ENCODE measurements at places on chromosomes 2 and 18.

DNA sequence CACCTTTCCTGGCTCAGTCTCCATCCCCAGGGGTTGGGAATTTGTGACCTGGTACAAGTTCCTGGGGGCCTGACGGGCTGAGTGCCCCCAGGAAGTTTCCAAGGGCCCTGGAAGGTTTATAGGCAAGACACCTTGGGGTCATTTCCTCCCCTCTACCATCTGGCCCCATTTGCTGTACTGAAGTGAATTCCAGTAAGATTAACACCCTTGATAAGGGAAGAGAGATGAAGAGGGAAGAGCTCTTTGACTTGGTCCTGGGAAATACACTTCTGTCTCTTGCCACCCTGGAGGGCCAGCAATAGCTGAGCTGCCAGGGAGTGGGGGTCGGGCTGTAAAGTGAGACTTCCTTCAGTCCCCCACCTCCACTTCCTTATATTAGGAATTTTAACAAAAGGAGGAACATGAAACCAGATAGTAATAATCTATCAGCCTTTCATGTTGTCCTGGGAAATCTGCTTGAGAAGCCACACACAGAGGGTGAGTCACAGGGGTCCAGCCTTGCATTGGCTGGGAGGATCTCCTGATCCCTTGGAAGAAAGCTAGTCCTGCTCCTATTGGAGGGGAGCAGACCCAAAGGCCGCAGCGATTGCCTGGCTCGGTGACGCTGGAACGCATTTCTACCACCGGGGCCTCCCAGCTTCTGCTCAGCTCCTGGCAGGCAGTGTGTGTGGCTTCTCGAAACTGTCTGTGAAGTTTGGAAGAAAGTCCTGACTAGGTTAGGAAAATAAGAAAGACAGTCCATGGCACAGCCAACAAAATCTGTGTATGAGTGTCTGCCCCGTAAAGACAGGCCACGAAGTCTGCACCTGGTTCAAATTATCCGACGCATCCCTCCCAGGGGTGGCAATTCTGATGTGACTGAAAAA is 87.3 kb downstream of the ACAA2 start:
- peak; percentile 52 for DNase-seq

- no peak for DNase-seq
Observed at GRCh38 chr18:4450065-4450658, 4.9 kb downstream of the DLGAP1 start.

- DNase-seq: no peak
Observed at GRCh38 chr2:69612200-69612599, 31.3 kb downstream of the AAK1 start.

DNA sequence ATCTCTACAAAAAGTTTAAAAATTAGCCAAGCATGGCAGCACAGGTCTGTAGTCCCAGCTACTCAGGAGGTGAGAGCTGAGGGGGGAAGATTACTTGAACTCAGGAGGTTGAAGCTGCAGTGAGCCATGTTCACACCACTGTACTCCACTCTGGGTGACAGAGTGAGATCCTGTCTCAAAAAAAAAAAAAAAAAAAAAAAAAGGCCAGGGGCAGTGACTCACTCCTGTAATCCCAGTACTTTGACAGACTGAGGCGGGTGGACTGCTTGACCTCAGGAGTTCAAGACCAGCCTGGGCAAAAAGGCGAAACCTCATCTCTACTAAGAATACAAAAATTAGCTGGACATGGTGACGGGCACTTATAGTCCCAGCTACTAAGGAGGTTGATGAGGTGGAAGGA is 37.0 kb downstream of the PUM2 start:
- no peak for DNase-seq

DNA sequence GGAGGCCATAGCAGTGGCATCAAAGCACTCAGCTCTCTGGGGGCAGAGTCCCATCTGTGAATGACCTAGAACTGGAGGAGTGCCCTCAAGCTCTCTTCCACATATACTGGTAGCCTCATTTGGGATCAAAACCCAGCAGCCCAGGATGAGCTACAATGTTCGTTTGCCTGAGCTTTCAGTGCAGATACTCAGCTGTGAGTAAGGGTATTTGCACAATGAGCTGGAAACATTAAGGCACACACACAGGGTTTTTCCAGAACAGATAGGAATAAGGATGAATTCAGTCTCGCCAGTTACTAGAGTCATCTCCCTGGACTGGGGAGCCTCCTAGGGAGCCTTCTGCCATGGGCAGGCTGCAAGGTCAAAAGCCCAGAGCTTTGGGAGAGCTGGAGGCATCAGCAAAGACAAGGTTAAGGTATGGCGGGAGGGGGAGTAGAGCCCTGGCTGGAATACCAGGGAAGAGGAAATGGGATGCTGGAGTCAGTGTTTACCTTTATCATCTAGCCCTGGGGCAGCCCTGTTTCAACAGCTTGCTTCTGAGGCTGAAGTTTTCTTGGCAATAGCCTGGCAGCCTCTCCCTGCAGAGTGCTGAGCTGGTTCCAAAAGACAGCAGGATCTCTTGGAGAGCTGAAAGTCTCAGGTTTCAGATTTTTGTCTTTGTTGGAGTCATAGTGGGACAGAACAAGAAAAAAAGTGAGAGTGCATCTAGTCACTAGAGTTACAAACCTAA is 187.7 kb downstream of the LOXHD1 start:
- DNase-seq: no peak

Measured in ovary (tissue), 10 donors.